ENCODE measurements at places on chromosomes 2 and 18.

DNA sequence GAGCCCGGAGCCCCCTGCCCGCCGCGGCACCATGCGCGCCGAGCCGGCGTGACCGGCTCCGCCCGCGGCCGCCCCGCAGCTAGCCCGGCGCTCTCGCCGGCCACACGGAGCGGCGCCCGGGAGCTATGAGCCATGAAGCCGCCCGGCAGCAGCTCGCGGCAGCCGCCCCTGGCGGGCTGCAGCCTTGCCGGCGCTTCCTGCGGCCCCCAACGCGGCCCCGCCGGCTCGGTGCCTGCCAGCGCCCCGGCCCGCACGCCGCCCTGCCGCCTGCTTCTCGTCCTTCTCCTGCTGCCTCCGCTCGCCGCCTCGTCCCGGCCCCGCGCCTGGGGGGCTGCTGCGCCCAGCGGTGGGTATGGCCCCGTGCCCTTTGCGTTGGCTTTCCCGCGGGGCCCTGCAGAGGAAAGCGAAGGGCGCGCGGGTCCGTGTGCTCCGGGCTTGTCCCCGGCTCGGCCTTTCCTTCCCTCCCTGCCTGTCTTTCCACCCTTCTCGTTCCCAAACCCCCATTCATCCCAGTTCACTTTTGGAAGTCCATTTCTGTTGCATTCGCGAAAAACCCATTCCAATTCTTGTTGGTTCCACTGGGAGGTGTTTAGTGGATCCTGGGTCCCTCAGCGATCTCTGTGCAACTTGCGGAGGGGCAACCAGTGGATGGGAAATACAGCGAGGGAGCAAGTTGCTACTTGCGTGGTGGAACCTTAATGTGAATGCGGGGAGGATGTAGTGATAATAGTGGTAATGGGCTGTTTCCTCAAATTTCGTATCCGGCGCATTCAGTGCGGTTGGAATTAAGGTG lies 599 bp downstream of the ADAM23 start:
- DNase-seq: no peak

DNA sequence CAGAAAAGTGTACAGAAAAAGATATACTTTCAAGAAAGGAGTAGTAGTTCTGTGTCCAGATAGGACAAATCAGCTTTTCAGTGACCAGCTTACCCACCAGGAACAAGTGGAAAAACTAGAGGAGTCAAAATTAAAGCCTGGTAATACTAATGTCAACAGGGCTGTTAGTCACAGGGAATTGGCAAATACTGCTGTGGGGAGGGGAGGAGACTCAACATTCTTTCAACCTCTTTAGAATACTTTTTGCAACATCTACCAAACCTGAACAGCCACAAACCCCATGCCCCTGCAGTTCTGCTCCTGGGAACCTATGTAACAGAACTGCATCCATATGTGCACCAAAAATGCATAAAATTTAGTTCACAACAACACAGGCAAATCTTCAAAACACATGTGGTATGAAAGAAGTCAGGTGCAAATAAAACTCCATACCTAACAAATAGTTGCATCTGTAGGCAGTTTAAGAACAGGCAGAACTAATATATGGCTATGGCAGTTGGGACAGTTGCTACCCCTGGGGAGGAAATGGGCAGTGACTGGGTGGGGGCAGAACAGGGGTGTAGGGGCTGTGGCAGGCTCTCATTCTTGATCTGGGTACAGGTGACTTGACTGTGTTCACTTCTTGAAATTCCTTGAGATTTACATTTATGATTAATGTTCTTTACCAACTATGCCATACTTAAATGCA lies 9.7 kb downstream of the CMPK2 start:
- DNase-seq: no peak

DNA sequence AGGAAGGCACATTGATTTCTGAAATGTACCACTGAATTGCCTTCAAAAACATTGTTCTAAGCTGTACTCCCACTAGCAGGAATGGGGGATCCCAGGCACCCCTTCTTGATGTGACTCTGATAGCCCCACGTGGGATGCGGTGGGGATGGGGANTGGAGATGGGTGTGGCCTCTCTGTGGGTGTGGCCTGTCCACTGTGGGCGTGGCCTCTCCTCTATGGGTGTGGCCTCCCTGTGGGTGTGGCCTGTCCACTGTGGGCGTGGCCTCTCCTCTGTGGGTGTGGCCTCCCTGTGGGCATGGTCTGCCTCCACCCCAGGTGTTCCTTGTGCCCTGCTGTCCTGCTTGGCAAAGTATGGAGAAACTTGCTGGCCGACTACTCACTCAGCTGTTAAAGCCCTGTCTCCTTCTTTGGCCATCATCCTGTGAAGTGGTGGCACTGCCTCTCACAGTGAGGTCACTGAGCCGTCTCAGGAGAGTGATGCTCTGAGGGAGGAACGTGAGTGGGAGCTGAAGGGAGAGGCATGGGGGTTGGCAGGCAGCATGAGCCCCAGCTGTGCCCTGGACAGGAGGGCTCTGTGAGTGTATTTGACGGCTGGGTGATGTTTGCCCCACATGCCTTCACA lies 6.7 kb upstream of the PARD6G start:
- peak; percentile 72 for DNase-seq

- DNase-seq: no peak
Observed at GRCh38 chr2:36545871-36546416, 52.0 kb downstream of the FEZ2 start.

- no peak for DNase-seq
Observed at GRCh38 chr2:74458938-74459363, 713 bp downstream of the WBP1 start.

GRCh38 chr2:155382776-155383175 lies 684.3 kb downstream of the KCNJ3 start:
- DNase-seq: no peak

GRCh38 chr2:65545837-65546805 lies 113.7 kb upstream of the SPRED2 start:
- no peak for DNase-seq

GRCh38 chr2:151976945-151977353 lies 121.9 kb downstream of the CACNB4 start:
- no peak for DNase-seq

DNA sequence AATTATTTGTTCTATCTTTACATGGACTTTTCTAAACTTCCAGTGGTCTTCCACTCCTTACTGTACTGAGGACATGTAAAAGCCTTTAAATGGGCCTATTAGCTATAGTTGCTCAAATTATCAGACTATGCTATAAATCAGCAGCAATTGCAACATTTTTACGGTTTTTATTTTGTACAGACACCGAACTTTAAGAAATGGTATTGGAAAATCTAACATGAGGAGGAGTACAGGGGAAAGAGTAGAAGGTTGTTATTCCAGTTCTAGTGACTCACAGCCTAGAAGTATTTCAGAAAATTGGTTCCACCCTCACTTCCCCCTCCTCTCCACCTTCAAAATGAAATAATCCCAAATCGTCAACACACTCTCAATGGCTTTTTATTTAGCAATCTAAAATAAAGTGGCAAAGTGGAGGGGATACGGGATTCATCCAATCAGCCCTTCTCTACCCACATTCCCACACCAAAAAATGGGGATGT lies 1.1 kb downstream of the NCKAP1 start:
- DNase-seq: no peak

DNA sequence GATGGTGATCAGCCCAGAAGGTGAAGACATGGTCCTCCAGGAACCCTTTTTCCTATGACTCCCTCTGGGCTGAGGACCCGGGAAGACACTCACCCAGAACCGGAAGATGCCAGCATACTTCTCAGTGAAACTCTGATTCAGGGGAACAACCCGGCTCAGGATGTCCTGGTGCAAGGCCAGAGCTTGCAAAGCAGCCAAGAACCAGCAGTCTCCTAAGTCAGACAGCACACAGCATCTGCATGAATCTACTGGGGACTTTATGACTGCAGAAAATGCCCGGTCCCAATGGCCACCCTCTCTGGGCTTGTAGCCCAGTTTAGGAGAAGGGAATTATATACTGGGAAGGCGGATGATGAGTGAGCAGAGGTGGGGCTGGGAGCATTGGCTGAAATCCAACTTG lies 15.3 kb downstream of the CAPN14 start:
- DNase-seq: no peak

GRCh38 chr2:65620524-65620923 lies 188.1 kb upstream of the SPRED2 start:
- DNase-seq: no peak

DNA sequence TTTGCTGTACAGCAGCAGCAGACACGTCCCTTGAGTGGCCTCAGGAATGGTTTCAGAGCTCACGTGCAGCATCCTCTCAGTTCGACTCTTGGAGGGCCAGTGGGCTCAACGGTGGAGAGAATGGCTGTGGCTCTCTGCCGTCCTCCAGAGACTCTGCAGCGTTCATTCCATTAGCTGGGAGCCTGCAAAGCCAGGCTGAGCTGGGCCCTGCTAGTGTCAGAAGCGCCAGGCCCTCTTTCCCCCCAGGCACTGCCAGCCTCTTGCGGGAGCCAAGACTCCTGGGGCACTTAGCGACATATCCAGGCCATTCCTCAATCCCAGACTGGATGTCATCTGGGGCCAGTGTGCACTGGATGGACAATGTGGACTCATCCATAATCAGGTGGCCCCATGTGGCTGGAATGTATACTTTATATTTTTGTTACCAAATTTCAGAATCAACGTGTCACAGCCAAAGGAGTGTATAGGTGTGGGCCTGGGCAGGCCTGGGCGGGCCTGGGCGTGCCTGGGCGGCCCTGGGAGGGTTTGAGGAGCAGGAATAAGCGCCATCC lies 125.1 kb upstream of the EPAS1 start:
- no peak for DNase-seq
